ENCODE measurements at places on chromosomes 4 and X.
A peak's percentile ranks its signal among the peaks of the same experiment; 100 is the strongest.

GRCh38 chr4:153809307-153809706 lies 20.4 kb upstream of the SFRP2 start:
- DNase-seq: no peak

- no peak for DNase-seq
Observed at GRCh38 chr4:187501731-187502130, 493.8 kb upstream of the ZFP42 start.

- no peak for DNase-seq
Observed at GRCh38 chr4:54843946-54844345, 186.2 kb downstream of the KIT start.

- DNase-seq: no peak
Observed at GRCh38 chr4:28788929-28789490, 1928.4 kb downstream of the STIM2 start.

GRCh38 chr4:1508161-1509160 lies 102.2 kb upstream of the NKX1-1 start:
- DNase-seq: no peak

DNA sequence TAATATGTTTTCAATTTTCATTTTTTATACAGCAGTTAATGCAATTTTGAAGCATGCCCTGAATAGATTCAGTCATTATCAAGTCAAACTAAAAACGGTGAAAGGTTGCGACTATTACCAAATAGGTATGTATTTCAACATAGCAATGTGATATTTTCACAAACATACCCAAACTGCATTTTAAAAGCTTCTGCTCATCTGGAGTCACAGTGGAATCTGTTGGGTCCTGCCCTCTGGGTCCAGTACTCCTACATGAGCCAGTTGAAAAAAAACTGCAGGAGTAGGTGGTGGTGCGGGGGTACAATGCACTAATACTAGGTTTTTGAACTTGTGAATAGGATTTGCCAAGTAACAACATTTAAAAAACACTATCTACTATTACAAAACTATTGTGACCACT lies 938 bp downstream of the GPR34 start:
- DNase-seq: no peak

DNA sequence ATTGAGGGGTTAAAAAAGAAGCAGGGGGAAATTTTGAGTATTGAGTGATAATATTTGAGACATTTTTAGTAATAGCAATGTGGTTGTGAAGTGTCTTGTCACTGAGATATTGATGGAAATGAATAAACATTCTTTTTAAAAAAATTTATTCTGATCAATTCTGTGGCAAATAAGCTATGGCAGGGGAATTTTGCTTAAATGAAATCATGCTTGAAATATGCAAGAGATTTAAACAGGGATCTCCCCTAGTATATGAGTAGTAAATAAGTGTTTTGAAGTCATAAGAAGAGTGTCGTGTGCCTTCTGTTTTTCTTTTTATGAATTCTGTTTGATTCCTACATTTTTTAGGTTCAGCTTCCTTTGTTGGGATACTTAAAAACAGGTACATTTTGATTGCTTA lies 23.2 kb downstream of the IL15 start:
- no peak for DNase-seq

- no peak for DNase-seq
Observed at GRCh38 chr4:180377741-180378140, 1865.5 kb upstream of the TENM3 start.

GRCh38 chr4:120658772-120659171 lies 263.8 kb downstream of the PRDM5 start:
- DNase-seq: peak; percentile 13

DNA sequence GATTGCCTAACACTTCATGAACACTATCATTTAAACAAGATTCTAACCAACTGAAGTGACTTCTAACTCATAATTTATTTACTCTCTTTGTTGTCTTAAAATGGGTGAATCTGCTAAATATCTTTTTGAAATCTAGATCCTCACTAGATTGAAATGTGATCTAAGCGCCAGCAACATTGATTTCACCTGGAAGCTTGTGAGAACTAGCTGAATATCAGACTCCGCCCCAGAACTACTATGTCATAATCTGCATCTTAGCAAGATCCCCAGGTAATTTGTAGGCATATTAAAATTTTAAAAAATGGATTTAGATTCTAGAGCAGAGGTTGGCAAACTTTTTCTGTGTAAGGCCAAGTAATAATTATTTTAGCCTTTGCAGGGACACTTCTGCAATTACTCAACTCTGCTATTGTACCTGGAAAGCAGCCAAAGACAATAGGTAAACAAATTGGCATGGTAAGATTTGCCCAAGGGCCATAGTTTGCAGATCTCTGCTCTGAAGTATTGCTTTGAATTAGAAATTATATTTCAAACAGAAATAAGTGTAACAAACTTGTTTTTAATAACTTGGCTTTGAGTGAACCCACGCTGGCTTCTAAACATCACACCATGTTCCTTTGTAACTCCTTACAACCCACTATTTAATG lies 121.5 kb downstream of the REELD1 start:
- no peak for DNase-seq

- DNase-seq: no peak
Observed at GRCh38 chrX:118117741-118118140, 1.1 kb upstream of the KLHL13 start.

GRCh38 chrX:135505351-135505750 lies 15.1 kb upstream of the INTS6L start:
- DNase-seq: no peak

DNA sequence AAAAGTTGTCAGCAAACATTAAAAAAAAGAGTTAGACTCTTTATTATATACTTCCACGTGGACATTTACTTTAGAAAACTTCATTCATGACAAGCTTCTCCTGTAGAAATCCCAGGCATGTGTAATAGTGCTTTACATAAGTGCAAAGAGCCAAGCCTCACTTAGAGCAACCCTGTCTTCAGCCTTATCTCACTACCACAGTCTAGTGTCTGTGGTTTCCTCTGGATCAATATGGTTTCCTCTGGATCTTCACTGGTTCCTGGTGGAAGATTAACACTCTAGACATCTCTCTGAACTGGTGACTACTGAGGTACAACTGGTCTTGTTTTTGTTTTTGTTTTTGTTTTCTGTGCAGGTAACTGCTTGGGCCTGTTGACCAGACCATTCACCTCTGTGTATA lies 18.4 kb upstream of the ARMCX5 start:
- DNase-seq: no peak

DNA sequence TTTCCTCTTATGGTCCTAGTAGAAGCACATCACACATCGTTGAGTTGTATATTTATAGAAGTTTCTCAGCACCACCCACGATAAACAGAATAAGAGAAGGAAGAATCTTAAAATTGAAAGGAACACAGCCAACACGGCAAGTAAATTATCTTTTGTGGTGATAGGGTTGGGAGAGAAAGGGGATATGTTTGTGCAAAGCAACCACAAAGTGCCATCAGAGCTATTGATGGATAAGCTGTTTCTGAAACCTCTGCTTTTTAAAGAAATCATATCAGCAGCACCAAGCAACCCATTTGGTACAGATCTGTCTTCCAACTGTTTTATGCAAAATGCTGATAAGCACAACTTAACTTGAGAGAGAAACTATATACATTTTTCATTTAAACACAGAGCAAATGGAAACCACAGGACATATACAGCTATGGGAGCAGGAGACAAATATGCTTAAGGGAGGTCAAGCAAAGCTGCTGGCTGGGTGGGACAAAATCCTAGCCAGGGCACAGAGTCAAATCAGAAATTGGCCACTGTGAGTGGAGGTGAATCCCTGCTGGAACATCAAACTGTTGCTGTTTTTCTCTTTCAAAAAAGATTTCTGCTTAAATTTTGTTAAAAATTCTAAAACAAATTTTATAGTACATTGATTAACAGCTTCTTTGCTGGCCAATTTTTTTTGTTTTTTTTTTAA lies 194.0 kb upstream of the HHIP start:
- no peak for DNase-seq

DNA sequence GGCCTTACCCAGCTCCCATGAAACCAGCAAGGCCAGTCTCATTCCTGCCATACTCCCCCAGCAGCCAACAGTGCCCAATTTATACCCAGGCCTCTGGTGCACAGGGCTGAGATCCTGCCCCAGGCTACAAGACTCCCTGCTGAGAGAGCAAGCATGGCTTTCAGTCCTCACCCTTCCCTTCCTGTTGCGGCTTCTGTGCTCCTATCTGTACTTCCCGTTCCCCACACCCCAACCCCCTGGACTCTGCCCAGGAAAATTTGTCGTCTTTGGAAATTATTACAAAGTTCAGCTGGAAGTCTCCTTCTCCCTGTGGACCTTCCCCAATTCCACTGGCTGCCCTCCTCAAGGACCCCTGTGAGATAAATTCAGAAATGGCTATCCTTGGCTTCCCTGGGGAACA lies 84.1 kb upstream of the GK2 start:
- DNase-seq: no peak

GRCh38 chr4:157048248-157048647 lies 27.7 kb upstream of the GLRB start:
- DNase-seq: no peak

GRCh38 chrX:53188763-53189162 lies 36.2 kb downstream of the KDM5C start:
- no peak for DNase-seq

DNA sequence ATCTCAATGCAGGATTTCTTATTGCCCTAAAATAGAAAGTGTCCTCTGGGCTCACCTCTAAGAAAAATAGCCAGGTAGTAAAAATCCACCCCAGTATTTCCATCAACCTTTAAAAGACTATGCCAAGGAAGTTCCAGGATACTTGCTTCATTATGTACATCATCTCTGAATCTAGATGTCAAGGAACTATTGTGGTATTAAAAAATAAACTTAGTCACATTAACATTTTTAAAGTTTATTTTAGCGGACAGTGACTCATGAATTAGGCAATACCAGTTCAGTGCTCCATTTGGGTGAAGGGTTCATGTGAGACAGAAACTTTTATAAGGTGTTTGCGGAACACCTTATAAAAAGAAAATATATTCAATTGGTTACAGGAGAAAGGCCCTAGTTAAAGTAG lies 209.2 kb downstream of the ADAM29 start:
- DNase-seq: no peak

GRCh38 chrX:20026278-20026677 lies 35.4 kb upstream of the BCLAF3 start:
- DNase-seq: no peak
